ENCODE measurements at places on chromosomes 2 and 18. TPM values are rescaled to one million over a fixed set of nuclear protein-coding genes. Genes with fewer than 3 reads are reported as not detected.

The SLC20A1 gene
- 21.6 TPM for total RNA-seq

The ERBB4 gene
- 75.0 TPM for total RNA-seq

The CMPK2 gene
- 10.2 TPM for total RNA-seq

The AMER3 gene
- 44.0 TPM for total RNA-seq

The LIMS4 gene
- total RNA-seq = 0.41 TPM

The EMILIN1 gene
- total RNA-seq = 4.1 TPM

The FIGN gene
- 1.2 TPM for total RNA-seq

The ACKR3 gene
- total RNA-seq = 20.0 TPM

The CCDC74B gene
- total RNA-seq = 5.7 TPM

The CPS1 gene
- 2.9 TPM for total RNA-seq

The RSAD2 gene
- 3.3 TPM for total RNA-seq

The MYL12A gene
- 59.1 TPM for total RNA-seq

The CENPA gene
- 1.2 TPM for total RNA-seq

The TMEM198 gene
- total RNA-seq = 14.7 TPM

The LHCGR gene
- total RNA-seq = under 0.01 TPM

The TSPYL6 gene
- not detected for total RNA-seq

The PLEK gene
- 1.6 TPM for total RNA-seq

The NEU2 gene
- not detected for total RNA-seq

The EGR4 gene
- not detected for total RNA-seq

The TLX2 gene
- total RNA-seq = not detected

The REG3A gene
- not detected for total RNA-seq

The EIF2AK3 gene
- 28.9 TPM for total RNA-seq

The RAPGEF4 gene
- 23.6 TPM for total RNA-seq

The EML6 gene
- total RNA-seq = 5.3 TPM

The SOX11 gene
- 345 TPM for total RNA-seq

The TRIM54 gene
- total RNA-seq = not detected

The ASB18 gene
- 0.82 TPM for total RNA-seq

The FOXI3 gene
- total RNA-seq = 0.41 TPM

The BMP10 gene
- not detected for total RNA-seq

The EVX2 gene
- total RNA-seq = not detected

The UGT1A4 gene
- total RNA-seq = not detected

The IL1B gene
- total RNA-seq = 0.41 TPM

The CCBE1 gene
- total RNA-seq = 32.6 TPM

The DUSP11 gene
- 26.9 TPM for total RNA-seq

The CUL3 gene
- total RNA-seq = 95.0 TPM

The TDRD15 gene
- under 0.01 TPM for total RNA-seq

The STK39 gene
- total RNA-seq = 46.1 TPM

The PPP1R7 gene
- total RNA-seq = 48.9 TPM

The ERFE gene
- total RNA-seq = 0.82 TPM

The HOXD9 gene
- total RNA-seq = not detected

The POTEC gene
- total RNA-seq = under 0.01 TPM

The CRYGD gene
- 2.4 TPM for total RNA-seq

The DPP4 gene
- total RNA-seq = 8.6 TPM

The ZNF892 gene
- total RNA-seq = 29.8 TPM

The REG3G gene
- not detected for total RNA-seq

The POTEI gene
- under 0.01 TPM for total RNA-seq

The NFE2L2 gene
- 8.6 TPM for total RNA-seq

The LAMA3 gene
- 1.2 TPM for total RNA-seq

The FOXD4L1 gene
- total RNA-seq = 0.41 TPM

The CYP26B1 gene
- 0.82 TPM for total RNA-seq

The C2orf81 gene
- 0.41 TPM for total RNA-seq

The IL36G gene
- under 0.01 TPM for total RNA-seq

The PCARE gene
- total RNA-seq = not detected

The RTP5 gene
- total RNA-seq = 2.4 TPM

The FAM237A gene
- not detected for total RNA-seq

The NOSTRIN gene
- 2.9 TPM for total RNA-seq

The SRD5A2 gene
- not detected for total RNA-seq

The PKDCC gene
- total RNA-seq = 19.6 TPM

The CHRNG gene
- not detected for total RNA-seq

All from frontal cortex (tissue), 4 donors.